ENCODE measurements at places on chromosomes 1 and 21. TPM values are rescaled to one million over a fixed set of nuclear protein-coding genes. Genes with fewer than 3 reads are reported as not detected.

GRCh38 chr1:235775246-235775860 is 91.4 kb downstream of the LYST start:
- DNase-seq, result no peak

DNA sequence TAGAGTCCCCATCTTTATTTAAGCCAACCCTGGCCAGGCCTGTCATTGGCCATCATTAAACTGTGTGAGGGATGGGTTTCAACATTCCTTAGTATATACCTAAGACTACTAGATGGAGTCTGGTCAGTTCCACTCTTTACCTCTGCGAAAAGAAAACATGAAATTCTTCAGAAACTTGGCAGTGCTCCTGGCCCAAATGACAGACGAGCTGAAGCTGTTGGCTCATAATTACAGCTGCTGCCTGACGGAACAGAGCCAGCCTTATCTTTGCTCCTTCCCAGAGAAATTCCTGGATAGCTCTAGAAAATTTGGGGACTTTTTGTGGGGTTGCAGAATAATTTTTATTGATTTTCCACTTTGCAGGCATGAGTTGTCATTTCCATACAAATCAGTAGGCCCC is 30.4 kb downstream of the NPHS2 start:
- no peak for DNase-seq

DNA sequence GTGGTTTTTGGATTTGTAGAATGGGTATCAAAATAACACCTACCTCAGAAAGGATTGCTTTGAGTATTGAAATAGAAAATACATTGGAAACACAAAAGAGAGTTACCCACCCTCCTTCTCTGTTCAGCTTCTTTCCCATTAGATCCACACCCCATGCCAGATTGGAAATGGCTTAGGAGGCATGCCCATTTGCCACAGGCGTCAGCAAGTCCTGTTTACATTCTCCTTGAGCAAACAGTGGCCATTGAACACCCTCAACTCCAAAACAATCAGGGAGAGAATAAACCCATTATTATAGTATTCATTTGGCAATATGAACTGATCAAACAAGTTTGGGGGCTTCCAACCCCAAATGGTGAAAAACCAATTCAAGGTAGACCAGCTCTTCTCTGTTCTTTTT is 2.4 kb downstream of the ELAPOR1 start:
- peak; percentile 55 for DNase-seq

Gene C8A
- not detected for total RNA-seq

Gene TNFRSF14
- total RNA-seq, result 143 TPM

Data from mucosa of descending colon (tissue), 3 donors.